ENCODE measurements at places on chromosomes 1 and 21. TPM values are rescaled to one million over a fixed set of nuclear protein-coding genes. Genes with fewer than 3 reads are reported as not detected.

- H3K36me3 ChIP-seq = no peaks in the 10 kb centered on the region
- no peak overlapping the region for H3K27ac ChIP-seq
- no peak for DNase-seq
- H3K4me1 ChIP-seq = no peaks in the 10 kb centered on the region
- H3K4me3 ChIP-seq = no peak overlapping the region
Observed at GRCh38 chr21:42156690-42157605, 62.0 kb upstream of the ABCG1 start.

- H3K27me3 ChIP-seq = no peaks in the 10 kb centered on the region
- H3K36me3 ChIP-seq = no peaks in the 10 kb centered on the region
- H3K27ac ChIP-seq = no peak overlapping the region
- no peak for DNase-seq
Observed at GRCh38 chr1:183063349-183063748, 40.1 kb downstream of the LAMC1 start.

GRCh38 chr1:205600085-205600484 is 31.7 kb downstream of the ELK4 start:
- peak overlapping the region; percentile 15 for H3K27ac ChIP-seq
- no peak for DNase-seq
- no peaks in the 10 kb centered on the region for H3K4me1 ChIP-seq
- H3K4me3 ChIP-seq = no peak overlapping the region
- no peaks in the 10 kb centered on the region for H3K27me3 ChIP-seq

DNA sequence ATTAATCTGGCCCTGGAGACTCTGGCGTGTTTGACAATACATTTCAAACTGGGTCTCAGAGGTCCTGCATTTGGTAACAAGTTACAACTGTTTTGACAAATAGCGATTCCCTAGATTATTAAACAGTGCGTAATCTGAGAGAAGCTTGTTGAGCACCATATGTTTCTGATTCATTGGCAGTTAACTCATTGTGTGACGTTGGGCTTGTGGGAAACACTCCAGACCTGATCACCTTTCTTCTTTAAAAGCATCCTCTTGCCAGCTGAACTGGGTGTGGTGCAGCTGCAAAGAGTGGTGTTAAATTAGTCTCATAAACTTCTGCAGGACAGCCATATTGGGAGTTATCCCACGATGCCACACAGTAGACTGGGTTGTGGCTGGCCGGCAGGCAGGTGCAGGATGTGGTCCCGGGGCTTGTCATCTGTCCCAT is 82.7 kb downstream of the CDC7 start:
- no peak for DNase-seq
- no peaks in the 10 kb centered on the region for H3K27me3 ChIP-seq
- H3K27ac ChIP-seq = no peak overlapping the region
- no peak overlapping the region for H3K4me3 ChIP-seq
- H3K36me3 ChIP-seq = no peaks in the 10 kb centered on the region

TMEM167B gene
- polyA plus RNA-seq = 26.7 TPM

TDRD10 gene
- polyA plus RNA-seq = 1.1 TPM

VANGL2 gene
- 0.50 TPM for polyA plus RNA-seq

Data from aorta (tissue), 5 donors.